ENCODE measurements at places on chromosomes 11 and 22.

GRCh38 chr11:8320076-8320475, 56.4 kb upstream of the LMO1 start:
- DNase-seq, result no peak

DNA sequence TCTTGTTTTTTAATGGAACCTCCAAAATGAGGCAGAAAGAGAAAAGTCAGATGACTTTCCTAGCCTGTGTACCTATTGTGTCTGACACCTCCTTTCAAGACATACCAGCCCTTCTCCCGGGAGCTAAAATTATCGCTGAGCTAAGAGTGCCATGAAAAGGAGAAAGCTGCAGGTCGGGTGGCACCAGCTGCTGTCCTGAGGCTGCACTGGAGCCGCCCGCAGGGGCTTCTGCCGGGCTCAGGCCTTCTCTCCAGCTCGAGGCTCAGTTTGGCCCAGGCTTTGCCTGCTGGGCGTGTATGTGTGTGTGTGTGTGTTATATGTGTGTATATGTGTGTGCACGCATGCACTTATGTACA, 27.7 kb upstream of the RAB1B start:
- DNase-seq, result no peak

DNA sequence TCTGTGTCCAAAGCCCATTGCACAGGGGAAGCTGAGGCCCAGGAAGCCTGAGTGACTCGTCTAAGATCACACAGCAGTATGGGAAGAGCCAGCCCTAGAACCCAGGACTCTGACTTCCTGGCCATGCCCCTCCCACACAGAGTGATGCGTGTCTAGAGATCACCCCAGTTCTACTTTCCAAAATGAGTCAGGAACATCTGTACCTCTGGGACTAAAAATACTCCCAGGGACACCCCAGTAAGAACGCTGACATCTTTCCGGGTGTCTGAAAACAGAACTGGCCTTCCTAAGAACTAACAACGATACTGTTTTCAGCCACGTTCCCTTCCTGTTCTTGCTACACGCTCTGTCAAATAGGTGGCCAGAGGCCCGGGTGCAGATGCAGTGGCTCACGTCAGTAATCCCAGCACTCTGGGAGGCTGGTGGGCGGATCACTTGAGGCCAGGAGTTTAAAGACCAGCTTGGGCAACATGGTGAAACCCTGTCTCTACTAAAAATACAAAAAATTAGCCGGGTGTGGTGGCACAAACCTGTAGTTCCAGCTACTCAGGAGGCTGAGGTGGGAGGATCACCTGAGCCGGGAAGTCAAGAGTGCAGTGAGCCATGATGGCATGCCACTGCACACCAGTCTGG, 21.7 kb upstream of the PDGFB start:
- no peak for DNase-seq

DNA sequence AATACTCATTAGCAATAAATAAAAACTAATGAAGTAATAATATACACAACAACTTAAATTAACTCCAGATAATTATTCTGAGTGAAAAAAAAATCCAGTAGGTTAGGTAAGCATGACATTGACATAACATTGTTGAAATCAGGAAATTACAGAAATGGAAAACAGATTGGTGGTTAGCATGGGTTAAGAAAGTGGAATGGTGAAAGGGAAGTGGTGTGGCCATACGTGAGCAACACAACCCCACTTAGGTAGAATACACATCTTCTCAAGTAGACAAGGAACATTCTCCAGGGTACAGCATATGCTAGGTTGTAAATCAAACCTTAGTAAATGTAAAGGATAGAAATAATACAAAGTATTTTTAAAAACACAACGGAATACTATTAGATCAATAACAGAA, 30.2 kb upstream of the CLTCL1 start:
- no peak for DNase-seq

GRCh38 chr22:46728470-46728869, 9.6 kb downstream of the CERK start:
- no peak for DNase-seq

All from coronary artery (tissue), 2 donors.